ENCODE measurements at places on chromosomes 5 and 9.
A peak's percentile ranks its signal among the peaks of the same experiment; 100 is the strongest.

- DNase-seq = peak; percentile 22
Measured at GRCh38 chr9:129990269-129991010, 52.5 kb downstream of the FNBP1 start.

- no peak for DNase-seq
Measured at GRCh38 chr5:111960476-111961215, 203.7 kb upstream of the NREP start.

DNA sequence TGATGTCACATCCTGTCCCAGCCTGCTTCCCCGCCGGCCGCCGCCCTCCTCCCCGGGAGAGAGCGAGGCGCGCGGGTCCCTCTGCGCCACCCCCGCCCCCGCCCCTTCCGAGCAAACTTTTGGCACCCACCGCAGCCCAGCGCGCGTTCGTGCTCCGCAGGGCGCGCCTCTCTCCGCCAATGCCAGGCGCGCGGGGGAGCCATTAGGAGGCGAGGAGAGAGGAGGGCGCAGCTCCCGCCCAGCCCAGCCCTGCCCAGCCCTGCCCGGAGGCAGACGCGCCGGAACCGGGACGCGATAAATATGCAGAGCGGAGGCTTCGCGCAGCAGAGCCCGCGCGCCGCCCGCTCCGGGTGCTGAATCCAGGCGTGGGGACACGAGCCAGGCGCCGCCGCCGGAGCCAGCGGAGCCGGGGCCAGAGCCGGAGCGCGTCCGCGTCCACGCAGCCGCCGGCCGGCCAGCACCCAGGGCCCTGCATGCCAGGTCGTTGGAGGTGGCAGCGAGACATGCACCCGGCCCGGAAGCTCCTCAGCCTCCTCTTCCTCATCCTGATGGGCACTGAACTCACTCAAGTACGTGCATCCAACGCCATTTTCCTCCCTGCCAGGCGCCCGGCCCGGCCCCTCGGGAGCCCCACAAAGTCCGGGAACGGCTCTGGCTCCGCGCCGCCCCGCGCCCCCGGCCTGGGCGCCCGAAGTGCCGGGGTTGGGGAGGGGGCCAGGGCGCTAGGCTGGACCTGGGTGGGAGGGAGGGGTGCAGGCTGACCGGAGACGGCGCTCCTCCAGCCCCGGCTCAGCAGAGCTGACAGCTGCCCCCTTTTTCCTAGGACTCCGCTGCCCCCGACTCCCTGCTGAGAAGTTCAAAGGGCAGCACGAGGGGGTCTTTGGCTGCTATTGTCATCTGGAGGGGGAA is 12.0 kb upstream of the OLFM1 start:
- no peak for DNase-seq

DNA sequence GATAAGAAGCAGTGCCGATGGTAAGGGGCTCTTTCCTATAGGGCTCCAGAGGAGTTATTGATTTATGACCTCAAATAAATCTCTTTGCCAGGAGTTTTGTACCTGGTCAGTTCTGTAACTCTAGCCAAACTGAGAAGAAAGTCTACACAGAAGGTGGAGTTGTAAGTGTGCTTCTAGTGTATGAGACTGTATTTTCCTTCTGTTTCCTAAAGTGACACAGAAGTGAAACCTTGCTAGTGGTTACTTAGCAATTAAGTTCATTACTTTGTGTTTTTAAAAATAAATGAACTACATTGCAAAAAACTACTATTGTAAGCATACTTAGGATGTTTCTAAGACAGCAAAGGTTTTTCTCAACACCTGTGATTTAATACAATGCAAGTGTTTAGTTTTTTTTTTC is 48.7 kb upstream of the ACTBL2 start:
- no peak for DNase-seq

DNA sequence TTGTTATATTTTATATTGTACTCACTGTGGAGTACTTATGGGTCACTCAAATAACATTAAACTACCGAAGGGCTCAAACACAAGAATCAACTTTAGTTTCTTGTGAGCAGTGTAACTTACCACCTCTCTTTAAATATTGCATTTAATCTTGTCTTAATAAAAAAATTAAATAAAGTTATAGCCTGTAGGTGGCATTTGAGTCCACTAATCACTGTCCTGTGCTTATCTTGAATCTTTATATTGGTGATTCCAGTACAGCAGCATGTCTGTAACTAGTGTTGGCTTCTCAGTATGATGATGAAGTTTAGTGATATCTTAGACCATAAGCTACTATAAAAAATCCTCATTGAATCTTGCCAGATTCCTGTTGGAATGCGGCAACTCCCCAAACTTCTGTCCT is 313.8 kb downstream of the FAM170A start:
- no peak for DNase-seq

- DNase-seq = no peak
Measured at GRCh38 chr5:7805379-7805778, 45.6 kb downstream of the CFAP90 start.

GRCh38 chr9:27712806-27713205 is 139.5 kb upstream of the C9orf72 start:
- no peak for DNase-seq

- no peak for DNase-seq
Measured at GRCh38 chr9:27534131-27534530, 4.5 kb upstream of the MOB3B start.

- DNase-seq = no peak
Measured at GRCh38 chr5:172049226-172049796, 42.9 kb upstream of the FBXW11 start.

DNA sequence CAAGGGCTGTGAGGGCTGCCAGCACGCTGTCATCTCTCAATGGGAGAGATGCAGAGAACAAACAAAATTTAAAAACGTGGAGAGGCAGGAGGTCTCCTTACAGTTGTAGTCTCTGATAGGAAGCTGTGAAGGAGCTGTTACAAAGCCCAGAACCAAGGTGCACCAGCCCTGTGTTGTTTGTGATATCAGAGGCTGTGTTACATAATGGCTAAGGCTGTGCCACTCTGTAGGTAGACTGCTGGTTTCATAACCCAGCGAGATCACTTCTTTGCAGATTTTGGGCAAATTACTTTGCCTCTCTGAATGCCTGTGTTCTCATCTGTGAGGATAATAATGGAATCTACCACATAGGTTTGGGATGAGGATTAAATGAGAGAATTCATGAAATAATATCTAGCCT is 1480.7 kb upstream of the WWC1 start:
- DNase-seq = no peak

- no peak for DNase-seq
Measured at GRCh38 chr5:170010595-170010994, 30.3 kb upstream of the INSYN2B start.

GRCh38 chr5:94793816-94794198 is 175.3 kb downstream of the SLF1 start:
- no peak for DNase-seq

DNA sequence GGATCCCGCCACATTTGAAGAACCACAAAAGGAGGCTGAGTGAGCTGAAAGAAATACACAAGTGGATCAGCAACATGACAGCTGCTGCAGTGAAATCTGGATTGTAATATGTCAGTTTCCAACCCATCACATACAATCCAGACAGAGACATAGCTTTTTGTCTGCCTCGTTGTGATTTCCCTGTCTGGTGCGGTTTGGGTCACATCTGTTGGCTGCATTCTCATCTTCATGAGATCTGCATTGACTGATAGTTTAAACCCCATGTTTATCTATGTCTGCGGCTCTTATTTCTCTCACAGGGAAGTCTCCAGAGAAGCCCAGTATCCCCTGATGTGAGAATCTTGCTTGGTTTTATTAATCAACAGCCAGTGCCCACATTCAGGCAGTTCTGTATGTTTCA is 403.1 kb upstream of the ZNF608 start:
- no peak for DNase-seq

- DNase-seq = peak; percentile 25
Measured at GRCh38 chr9:36191290-36191645, 547 bp downstream of the CLTA start.

- DNase-seq = no peak
Measured at GRCh38 chr5:132411304-132412013, 41.9 kb downstream of the SLC22A5 start.

DNA sequence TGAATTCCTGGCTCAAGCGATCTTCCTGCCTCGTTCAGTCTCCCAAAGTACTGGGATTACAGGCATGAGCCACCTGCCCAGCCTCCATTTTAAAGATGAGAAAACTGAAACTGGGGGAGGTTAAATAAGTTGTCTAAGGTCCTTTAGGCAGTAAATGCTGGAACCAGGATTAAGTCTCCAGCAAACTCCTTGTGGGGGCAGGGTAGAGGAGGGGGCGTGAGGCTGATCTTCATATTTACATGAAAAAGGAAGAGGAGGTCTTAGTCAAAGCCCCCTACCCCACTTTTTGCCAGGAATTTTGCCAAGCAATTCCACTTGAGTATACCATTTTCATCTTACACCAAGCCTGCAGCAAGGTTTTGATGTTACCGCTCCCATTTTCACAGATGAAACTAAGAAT is 76.6 kb upstream of the NR4A3 start:
- no peak for DNase-seq

- DNase-seq = no peak
Measured at GRCh38 chr5:22699319-22699718, 153.8 kb downstream of the CDH12 start.

DNA sequence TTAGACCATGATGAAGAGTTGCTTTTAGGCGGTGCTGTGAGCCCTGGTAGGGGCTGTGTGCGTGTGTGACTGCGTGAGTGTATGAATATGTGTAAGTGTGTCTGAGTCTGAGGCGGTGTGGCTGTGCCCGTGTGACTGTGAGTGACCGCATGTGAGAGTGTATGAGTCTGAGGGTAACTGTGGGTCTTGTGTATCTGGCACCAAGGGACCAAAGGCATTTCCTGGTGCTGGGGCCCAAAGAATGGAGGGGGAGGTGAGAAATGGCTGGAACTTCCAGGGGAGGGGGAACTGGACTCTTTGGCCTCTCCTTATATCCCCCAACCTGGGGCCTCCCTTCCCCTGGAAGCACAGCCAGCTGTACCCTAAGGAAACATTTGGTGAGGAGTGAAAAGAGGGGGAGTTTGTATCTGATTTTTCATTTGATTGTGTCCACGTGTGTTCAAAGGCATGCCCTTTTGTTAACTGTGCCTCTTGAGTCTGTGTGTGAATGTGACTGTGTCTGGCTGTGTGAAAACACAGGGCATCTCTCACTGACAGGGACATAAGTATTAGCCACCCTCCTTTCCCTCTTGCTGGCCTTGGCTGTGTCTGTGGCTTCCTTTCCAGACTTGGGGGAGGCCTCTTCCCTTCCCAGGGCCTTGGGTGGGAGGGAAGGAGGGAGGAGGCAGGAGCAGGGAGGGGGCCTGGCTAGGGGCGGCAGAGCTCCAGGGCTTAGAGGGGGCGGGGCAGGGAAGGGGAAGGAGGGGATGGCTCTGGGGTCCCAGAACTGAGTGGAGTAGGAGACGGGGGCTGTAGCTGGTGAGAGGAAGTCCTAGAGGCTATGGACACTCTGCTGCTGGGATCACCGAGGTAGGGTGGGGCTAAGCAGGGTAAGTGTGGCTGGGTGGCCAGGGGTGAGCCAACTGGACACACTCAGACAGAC is 1.4 kb downstream of the IL11RA start:
- DNase-seq = no peak

DNA sequence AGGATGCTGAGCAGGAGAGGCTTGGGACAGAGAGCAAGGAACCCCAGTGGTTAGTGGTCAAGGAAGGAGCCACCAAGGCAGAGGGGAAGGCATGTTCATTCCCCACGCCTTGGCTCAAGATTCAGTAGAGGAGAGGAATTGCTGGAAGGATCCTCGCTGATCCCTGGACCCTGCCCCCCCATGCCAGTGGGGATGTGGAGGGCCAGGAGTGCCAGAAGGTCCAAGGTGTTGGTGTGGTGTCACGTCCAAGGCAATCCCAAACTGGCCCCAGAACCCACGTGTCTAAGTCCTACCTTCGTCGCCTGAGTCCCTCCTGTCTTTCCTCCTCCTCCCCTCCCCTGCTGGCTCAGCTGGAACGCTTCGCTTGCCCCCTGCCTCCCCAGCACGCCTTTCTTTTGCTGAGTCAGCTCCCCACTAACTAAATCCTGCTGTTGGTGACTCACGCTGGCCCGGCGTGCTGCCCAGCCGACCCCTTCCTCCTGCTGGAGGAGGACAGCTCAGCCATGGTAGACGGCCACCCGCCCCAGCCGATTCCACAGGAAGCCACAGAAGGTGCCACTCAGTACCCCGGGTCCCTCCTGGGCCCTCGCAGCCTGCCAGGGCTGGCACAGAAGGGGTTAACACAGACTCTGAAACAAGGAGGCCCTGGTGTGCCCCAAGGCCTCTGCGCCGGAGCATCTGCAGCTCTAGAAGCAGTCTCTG is 37.6 kb upstream of the ORM1 start:
- DNase-seq = no peak

- DNase-seq = no peak
Measured at GRCh38 chr5:32541241-32541640, 44.1 kb upstream of the SUB1 start.

- DNase-seq = no peak
Measured at GRCh38 chr9:133991214-133991921, 756 bp downstream of the VAV2 start.

DNA sequence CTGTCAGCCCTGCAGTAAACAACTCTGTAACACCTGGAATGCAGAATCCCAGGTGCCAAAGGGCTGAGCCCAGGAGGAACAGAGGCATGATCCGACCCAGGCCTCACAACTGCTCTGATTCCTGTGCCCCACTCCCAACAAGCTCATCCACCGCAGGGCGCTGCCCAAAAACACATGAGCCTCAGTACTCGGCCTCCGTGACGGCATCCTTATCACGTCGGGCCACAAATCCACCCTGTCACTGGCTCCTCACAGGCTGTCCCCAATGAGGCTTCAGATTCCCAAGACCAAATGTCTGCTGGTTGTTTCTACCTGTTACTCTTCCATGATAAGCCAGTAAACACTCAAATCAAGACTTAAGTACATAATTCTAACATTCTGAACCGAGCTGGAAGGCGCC is 15.2 kb downstream of the QSOX2 start:
- DNase-seq = no peak

- no peak for DNase-seq
Measured at GRCh38 chr5:133531594-133531993, 80.7 kb downstream of the FSTL4 start.

GRCh38 chr5:82349652-82350051 is 71.5 kb upstream of the RPS23 start:
- no peak for DNase-seq

GRCh38 chr9:86892576-86892975 is 54.7 kb downstream of the GAS1 start:
- DNase-seq = no peak

GRCh38 chr9:94743035-94743954 is 16.8 kb downstream of the AOPEP start:
- DNase-seq = no peak

DNA sequence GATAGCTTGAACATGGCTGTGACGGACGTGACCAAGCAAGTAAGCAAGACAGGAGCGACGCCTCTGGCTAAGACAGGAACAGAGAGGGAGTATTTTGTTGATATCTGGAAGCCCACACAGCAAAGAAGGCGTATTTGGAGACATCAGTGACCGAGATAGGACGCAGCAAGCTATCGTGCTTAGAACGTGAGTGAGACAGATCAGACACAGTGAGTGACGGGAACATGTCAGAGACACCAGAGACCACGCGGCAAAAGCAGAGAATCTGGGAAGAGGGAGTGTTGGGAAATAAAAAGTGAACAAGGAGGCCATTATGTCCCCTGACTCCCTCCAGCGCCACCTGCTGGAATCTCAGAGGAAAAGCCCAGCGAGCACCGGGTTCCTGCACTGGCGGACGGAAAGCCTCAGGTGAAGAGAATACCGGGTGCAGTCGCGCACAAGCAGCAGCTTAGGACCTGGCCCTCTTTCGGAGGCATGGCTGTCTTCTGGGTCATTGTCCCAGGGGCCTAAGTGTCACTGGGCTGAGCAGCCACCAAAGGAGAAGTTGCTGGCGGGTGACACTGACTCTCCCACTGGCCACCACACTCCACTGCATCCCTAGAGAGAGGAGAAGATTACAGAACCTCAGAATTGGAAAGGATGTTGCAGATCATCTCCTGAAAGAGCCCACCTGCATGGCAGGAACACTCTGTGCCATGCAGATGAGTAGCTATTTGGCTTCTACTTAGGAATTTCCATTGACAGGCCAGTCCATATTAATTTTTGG is 99.1 kb downstream of the FBXO38 start:
- DNase-seq = peak; percentile 39
